ENCODE measurements at places on chromosomes 4 and X. TPM values are rescaled to one million over a fixed set of nuclear protein-coding genes. Genes with fewer than 3 reads are reported as not detected.

DNA sequence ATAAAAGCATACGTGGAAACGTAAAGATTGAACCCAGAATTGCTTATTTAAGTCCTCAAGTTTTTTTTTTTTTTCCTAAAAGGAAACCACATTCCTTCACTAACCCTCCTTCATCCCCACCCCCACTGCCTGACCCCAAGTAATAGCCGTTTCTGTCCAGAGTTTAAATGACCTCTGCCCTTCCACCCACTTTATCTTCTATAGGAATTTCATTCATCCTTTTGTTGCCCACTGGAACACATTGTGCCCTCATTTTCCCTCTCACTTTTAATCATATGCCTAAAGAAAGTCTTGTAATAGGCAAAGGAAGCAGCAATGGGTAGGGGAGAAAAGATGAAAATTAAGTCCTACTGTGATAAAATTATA is 62.7 kb downstream of the SH3RF1 start:
- DNase-seq: no peak

GRCh38 chrX:50107470-50107869 is 93.3 kb downstream of the AKAP4 start:
- DNase-seq: no peak

DNA sequence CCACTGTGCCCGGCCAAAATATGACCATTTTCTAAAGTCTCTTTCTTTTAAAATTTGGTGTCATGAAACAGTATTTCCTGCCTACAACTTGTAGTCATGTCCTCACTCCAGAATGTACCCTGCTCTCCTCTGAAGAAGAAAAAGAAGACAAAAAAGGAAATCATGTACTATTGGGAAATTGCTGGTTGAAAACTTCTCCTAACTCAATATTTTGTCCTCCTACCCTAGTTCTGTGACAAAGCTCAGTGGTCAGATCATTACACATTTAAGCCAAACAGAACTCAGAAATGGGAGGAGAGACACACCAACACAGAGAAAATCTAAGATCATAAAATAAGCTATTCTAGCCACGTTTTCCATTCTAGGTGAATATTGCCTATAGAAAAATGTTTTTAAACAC is 127.7 kb downstream of the IRF2 start:
- DNase-seq: no peak

- DNase-seq: no peak
These were observed 34.3 kb downstream of the ATP10D start for GRCh38 chr4:47519239-47519883.

- no peak for DNase-seq
These were observed 158.1 kb upstream of the ANXA10 start for GRCh38 chr4:167934216-167934615.

GRCh38 chr4:83170952-83171399 is 56.4 kb upstream of the PLAC8 start:
- DNase-seq: no peak

The ADD1 gene
- 234 TPM for polyA plus RNA-seq

The GLRA3 gene
- polyA plus RNA-seq: not detected

The HEPH gene
- polyA plus RNA-seq: 60.2 TPM
